ENCODE measurements at places on chromosomes 1 and 21.

- DNase-seq = no peak
Observed at GRCh38 chr1:55426156-55426555, 211.0 kb upstream of the USP24 start.

- DNase-seq = no peak
Observed at GRCh38 chr1:30413606-30414005, 309.8 kb downstream of the MATN1 start.

- no peak for DNase-seq
Observed at GRCh38 chr1:23215751-23216449, 1.4 kb downstream of the HTR1D start.

DNA sequence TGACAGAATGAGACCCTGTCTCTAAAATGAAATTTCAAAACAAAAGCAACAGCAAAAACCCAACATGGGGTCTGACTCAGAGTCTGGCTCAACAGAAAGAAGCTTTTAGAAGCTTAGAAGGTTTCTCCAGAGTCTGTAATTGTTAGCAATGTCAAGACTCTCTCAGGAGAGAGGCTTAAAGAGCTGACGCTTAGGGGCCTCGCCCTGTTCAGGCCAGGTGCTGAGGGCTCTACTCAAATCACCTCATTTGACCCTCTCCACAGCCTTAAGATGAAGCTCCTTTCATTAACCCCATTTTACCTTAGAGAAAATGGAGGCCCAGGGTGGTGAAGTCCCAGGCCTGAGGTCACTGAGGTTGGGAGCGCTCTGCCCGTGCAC is 5.3 kb upstream of the KIF17 start:
- DNase-seq = no peak

- DNase-seq = no peak
Observed at GRCh38 chr1:115492019-115492595, 149.7 kb upstream of the VANGL1 start.

GRCh38 chr1:117821382-117821755 is 108.1 kb downstream of the GDAP2 start:
- no peak for DNase-seq

DNA sequence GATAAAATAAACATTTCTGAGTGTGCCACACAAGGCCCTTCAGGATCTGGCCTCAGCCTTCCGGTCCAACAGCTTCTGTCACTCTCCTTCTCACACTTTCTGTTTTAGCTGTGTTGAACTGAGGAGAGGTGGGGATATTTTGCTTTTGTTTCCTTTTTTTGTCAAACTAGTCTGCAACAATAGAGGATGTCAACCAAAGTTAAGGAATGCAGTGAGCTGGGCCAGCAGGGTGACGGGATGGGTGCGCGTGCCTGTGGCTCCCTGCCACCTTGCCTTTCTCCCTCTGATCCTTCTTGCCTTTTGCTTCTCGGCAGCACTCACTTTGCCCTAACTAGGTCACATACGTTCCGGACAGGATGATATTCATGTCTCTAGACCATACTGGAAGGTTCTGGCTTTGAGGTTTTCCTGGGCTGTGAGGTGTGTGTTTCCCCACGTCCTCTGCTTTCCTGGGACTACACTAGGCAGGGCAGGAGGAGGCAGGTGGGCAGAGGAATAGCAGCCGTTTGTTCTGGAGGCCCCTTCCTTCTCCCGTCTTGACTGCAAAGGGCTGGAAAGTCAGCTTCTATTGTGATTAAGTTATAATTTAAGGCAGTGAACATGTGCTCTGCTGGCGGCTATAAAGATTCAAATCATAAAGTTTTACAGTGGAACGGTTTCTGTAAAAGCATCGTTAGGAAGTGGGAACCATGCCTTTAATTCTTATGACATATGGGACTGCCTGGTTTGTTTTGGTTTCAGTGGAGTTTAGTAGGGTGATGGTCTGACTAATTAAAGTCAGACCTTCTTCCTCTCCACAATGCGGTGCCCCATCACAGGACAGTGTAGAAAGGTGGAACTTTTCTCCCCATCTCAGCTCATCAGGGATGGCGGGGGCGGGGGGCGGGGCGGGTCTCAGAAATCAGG is 67.8 kb downstream of the RNF220 start:
- no peak for DNase-seq
